Keratinocyte (primary cell): ENCODE measurements at places on chromosomes 7 and 10. TPM values are rescaled to one million over a fixed set of nuclear protein-coding genes. Genes with fewer than 3 reads are reported as not detected.

- DNase-seq, result no peak
Measured at GRCh38 chr7:37434529-37434928, 14.1 kb downstream of the ELMO1 start.

GRCh38 chr10:17024461-17024860 lies 105.2 kb downstream of the CUBN start:
- DNase-seq, result no peak

- DNase-seq, result no peak
Measured at GRCh38 chr7:33107136-33108066, 1.8 kb downstream of the RP9 start.

DNA sequence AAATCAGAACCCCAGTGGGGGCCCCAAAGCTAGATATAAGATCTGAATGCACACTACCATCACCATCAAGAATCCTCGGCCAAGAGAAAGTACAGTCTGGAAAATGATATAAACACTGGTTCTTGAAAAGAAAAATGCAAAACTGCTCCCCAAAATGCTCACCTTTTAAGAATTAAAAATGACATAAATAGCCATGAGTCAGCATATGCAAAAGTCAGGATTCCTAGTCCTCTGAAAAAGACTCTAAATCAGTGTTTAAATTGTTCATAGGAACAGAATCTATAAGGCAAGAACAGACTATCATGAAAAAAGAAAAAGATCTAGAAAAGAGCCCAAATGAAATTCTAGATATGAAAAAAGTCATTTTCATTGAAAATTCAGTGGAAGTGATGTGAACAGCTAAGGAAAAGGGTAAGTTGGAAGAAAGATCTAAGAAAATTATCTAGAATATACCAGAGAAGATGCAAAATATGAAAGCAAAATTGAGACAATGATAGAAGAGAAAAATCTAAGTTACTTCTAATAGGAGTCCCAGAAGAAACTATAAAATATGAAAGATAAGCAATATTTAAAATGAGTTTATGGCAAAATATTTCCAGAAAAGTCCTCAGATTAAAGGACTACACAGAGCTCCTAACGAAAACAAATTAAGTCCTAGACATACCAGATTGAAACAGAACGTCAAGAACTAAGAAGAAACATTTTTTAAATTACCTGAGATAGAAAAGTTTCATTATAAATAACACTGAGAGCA lies 18.9 kb downstream of the HNRNPA2B1 start:
- no peak for DNase-seq

GRCh38 chr10:7634142-7634894 lies 32.4 kb downstream of the ITIH5 start:
- no peak for DNase-seq

GRCh38 chr7:29123626-29124190 lies 22.6 kb downstream of the CPVL start:
- no peak for DNase-seq

GRCh38 chr10:130763491-130763890 lies 548.0 kb downstream of the TCERG1L start:
- DNase-seq, result no peak

GRCh38 chr7:93958216-93958615 lies 36.7 kb downstream of the GNG11 start:
- no peak for DNase-seq

- DNase-seq, result no peak
Measured at GRCh38 chr7:77579797-77580196, 42.7 kb downstream of the PTPN12 start.

DNA sequence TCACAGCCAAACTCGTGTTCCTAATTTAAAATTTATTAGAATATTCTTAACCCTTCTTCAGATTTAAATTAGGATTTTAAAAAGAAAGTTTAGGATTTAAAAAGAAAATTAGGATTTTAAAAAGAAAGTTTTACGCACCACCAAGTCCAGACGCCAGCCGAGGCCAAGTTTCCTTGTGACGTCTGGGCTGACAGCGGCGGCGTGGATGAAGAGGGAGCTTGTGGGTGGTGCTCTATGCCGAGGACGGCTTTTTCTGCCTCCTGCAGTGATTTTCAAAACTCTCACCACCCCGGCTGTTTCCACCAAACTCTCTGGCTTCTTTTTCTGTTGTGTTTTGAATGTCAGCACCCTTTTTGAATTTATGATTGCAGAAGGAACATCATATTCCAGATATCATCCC lies 252.9 kb downstream of the DNAJB6 start:
- no peak for DNase-seq

DNA sequence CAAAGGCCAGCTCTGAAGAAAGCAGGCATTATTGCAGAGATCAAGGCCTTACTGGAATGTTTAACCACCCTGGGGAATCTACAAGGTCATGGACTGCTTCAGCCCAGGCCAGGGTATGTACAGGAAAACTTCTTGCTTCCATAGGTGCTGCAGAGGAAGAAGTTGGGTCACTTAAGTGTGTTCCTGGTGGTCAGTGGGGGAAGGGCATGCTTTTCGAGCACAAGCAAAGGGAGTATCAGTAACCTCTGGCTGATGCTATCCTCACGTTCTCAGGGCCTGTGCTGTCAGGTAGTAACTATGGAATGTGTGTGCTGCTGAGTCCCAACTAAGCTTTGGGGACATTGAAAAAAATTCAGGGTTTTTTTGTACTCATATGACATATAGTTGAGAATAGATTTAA lies 234.0 kb upstream of the SP4 start:
- DNase-seq, result no peak

DNA sequence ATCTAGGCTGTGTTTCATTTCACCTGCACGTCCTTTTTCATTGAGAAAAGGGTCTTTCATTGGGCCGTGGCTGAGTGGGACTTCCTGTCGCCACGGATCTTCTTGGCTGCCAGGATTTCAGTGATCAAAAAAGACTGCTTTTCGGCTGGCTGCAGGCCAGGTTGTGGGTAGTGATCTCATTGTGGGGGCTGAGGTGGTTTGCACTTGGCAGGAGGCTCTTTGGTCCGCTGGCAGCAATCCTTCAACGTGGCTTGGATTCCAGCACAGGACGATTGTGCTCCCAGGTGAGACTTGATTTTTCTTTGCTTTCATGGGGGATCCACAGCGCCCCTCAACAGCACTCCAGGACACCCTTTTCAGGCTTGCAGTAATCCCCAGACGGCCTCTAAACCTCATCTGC lies 29.0 kb upstream of the ZNF273 start:
- no peak for DNase-seq

- no peak for DNase-seq
Measured at GRCh38 chr10:121956111-121957061, 18.6 kb downstream of the NSMCE4A start.

DNA sequence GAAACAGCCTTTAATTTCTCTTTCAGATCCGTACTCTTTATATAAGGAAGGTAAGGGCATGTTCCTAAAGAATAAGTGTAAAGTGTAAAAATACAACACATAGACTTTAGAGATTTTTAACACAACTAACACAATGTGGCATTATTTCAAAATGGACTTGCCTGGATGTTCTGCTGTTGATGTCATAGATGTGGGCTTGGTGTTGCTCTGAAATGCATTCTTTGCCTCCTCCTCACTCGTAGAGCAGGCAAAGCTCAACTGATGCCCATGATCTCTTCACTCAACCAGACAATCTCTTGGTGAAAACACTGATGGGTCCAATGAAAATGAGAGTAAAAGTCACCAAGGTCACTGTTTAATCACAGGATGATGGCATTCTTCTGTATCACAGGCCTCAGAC lies 174.2 kb upstream of the TCERG1L start:
- no peak for DNase-seq

GRCh38 chr7:30184791-30185487 lies 50.2 kb downstream of the MTURN start:
- DNase-seq, result no peak

DNA sequence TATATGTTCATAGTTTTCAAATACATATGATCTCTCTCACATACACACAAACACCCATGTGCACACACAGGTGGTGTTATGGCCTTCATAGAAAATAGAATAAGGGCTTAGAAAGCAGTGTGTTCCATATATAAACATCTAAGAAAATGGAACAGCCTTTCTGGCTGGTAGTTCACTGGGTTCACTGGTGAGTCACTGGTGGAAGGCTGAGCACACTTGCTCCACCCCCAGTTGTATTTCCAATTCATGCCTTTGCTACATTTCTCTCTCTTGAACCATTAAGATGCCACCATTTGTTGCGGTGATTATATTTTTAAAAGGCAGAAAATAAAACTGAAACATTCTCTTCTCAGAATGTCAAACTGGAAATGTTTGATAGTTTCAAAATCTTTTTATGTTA lies 252.1 kb downstream of the GLI3 start:
- no peak for DNase-seq

GRCh38 chr7:102845346-102845745 lies 67.5 kb upstream of the LRRC17 start:
- no peak for DNase-seq

DNA sequence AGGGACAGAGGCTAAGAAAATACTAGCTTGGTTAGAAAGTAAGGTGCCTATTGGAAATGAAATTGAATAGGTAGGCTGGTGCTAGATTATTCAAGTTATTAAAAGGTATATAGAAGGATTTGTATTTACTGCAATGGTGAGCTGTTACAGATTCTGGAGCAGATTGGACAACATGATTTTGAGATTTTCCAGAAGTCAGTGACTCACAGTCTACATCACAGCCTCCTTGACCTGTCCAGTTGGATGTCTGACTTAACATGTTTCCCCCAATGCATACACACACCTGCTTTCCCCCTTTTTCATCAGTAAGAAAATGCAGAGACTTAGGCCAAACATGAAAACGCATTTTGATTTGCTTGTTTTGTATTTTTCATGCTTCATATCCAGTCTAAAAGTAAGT lies 33.4 kb downstream of the STARD3NL start:
- DNase-seq, result no peak

GRCh38 chr10:117175215-117175900 lies 21.9 kb upstream of the KCNK18 start:
- DNase-seq, result no peak

GRCh38 chr7:68250143-68250542 lies 1253.5 kb downstream of the TYW1 start:
- DNase-seq, result no peak

GRCh38 chr7:20320322-20320721 lies 10.4 kb upstream of the ITGB8 start:
- DNase-seq, result no peak

DNA sequence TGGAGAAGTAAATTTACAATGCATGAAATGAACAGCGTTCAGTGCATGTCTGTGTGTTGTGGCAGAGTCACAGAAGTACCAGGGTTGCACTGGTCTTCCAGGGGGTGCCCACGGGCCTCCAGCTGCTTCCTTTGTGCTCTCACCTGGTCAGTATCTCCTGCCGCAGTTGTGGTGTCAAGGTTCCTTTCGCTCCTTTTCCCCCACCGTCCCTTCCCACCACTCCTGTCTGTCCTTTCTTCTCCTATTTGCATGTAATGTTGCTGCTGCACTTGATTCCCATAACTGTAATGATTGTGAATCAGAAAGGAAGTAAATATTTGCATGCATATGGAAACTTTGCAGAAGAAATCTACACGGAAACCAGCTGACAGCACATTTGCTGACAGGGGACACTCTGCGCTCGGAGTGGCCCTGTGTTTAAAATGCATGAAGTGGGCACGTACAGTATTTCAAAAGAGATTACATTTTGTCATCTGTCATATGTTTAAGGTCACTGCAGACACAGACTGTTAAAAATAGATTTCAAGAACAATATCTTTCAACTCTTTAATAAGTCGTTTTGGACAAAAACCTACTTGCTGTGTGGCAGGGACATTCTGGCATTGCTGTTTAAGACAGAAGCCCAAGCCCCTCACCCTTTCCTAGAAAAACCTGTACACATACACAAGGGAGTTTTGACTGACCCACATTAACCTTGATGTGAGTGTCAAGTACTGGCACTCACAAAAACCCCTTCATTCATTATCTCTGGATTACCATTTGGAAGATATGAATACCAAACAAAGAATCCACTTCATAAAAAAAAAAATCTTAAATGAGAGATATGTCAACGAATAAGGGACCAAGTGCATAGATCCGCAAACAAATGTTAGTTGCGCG lies 336.7 kb upstream of the KLF6 start:
- DNase-seq, result no peak

GRCh38 chr7:41599760-41600159 lies 103.1 kb downstream of the INHBA start:
- DNase-seq, result no peak

- DNase-seq, result no peak
Measured at GRCh38 chr7:80832006-80832405, 86.8 kb downstream of the SEMA3C start.

DNA sequence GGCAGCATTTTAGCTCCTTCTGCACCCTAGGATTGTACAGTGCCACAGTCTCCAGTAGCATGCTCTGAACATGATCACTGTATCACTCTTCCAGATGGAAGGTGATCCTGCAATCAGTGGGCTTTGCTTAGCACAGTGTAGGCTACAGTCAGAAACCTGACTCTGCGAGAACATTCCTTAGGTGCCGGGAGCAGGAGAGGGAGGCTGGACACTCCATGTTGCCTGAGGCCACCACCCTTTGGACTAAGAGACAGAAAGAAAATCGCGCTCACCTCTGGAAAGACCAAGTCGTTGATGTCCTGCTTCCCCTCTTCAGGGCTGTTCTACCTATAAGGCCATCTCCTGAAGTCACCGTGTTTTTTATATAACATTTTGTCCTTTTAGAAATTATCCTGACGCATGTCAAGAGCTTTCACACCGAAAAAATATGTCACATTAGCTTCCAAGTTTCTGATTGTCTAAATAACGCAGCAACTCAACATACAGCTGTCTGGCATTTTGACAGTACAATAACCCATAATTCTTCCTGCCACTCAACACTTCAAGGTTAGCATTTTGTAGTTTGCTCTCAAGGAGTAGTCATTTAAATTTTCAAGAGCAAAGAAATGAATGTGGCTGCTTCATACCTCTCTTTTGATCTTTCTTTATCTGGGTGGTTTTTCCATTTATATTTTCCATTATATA lies 563.1 kb downstream of the LRMDA start:
- no peak for DNase-seq

DNA sequence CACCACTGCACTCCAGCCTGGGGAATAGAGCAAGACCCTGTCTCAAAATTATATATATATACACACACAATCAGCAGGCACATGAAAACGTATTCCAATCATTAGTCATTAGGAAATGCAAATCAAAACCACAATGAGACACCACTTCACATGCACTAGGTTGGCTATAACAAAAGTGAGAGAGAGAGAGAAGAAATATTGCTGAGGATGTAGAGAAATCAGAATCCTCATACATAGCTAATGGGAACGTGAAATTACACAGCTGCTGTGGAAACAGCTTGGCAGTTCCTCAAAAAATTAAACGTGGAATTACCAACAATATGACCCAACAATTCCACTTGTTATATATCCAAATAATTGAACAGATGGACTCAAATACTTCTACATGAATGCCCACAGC lies 43.3 kb upstream of the CNNM1 start:
- no peak for DNase-seq

OPALIN gene
- polyA plus RNA-seq, result not detected in 3 replicates

CLRN3 gene
- polyA plus RNA-seq, result not detected in 3 replicates

ANKRD1 gene
- polyA plus RNA-seq, result 0.06 to 0.07 TPM (median 0.07 TPM) in 3 replicates

MYPN gene
- 0.42 to 1.0 TPM (median 0.54 TPM) in 3 replicates for polyA plus RNA-seq

GJD4 gene
- not detected in 3 replicates for polyA plus RNA-seq

FBXL13 gene
- 0.19 to 0.24 TPM (median 0.20 TPM) in 3 replicates for polyA plus RNA-seq

TUBAL3 gene
- polyA plus RNA-seq, result 1.5 to 2.6 TPM (median 2.6 TPM) in 3 replicates

SCRN1 gene
- polyA plus RNA-seq, result 46.0 to 58.2 TPM (median 52.3 TPM) in 3 replicates

PLPP4 gene
- 0.76 to 1.1 TPM (median 0.99 TPM) in 3 replicates for polyA plus RNA-seq

IDI1 gene
- 140 to 298 TPM (median 172 TPM) in 3 replicates for polyA plus RNA-seq
